ENCODE measurements at places on chromosomes 11 and 22. TPM values are rescaled to one million over a fixed set of nuclear protein-coding genes. Genes with fewer than 3 reads are reported as not detected.

CADM1 gene
- polyA plus RNA-seq = 146 TPM

SORL1 gene
- polyA plus RNA-seq = 35.4 TPM

PANX2 gene
- 2.2 TPM for polyA plus RNA-seq

BDNF gene
- 2.2 TPM for polyA plus RNA-seq

STK33 gene
- 30.0 TPM for polyA plus RNA-seq

ISX gene
- polyA plus RNA-seq = 0.23 TPM

GRCh38 chr11:45052361-45052760 lies 94.1 kb upstream of the PRDM11 start:
- DNase-seq = no peak

GRCh38 chr22:37379085-37379484 lies 48.2 kb downstream of the ELFN2 start:
- DNase-seq = no peak

DNA sequence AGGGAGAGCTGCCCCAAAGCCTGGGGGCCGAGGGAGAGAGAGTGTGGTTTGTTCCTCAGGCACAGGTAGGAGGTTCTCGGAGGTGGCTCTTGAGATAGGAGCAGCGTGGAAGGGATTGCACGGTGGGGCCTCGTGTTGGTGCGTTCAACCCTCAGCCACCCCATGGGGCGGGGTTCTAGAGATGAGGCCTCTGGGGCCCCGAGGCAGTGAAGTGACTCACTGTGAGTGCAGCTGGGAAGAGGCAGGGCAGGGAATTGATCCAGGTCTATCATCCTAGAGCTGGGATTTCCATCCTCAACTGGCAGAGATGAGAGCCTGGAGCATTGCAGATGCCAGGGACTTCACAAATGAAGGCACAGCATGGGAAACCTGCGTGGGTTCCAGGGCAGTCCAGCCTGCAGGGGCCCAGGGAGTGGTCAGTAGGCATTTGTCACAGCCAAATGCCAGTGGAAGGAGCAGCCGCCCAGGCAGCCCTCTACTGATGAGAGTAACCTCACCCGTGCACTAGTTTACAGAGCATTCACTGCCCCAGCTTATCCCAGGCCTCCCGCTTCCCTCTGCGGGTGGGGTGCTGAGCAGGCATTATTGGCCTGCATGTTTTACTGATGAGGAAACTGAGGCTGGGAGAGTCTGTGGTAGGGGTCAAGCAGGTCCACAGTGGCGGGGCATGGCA lies 5.1 kb upstream of the SMARCB1 start:
- no peak for DNase-seq

- DNase-seq = no peak
These were observed at the start of gene SLC1A2 for GRCh38 chr11:35419184-35419829. SLC1A2 (minus strand) TSS chr11:35419558; CDS start chr11:35418966, 592 bp downstream.

- DNase-seq = no peak
These were observed 455.4 kb upstream of the TENM4 start for GRCh38 chr11:79896258-79896657.

- no peak for DNase-seq
These were observed 1321.7 kb downstream of the TBC1D22A start for GRCh38 chr22:48084041-48084728.

GRCh38 chr11:71156301-71156700 lies 96.1 kb downstream of the SHANK2 start:
- DNase-seq = no peak

GRCh38 chr22:30523646-30524489 lies 18.4 kb upstream of the SEC14L4 start:
- DNase-seq = no peak

DNA sequence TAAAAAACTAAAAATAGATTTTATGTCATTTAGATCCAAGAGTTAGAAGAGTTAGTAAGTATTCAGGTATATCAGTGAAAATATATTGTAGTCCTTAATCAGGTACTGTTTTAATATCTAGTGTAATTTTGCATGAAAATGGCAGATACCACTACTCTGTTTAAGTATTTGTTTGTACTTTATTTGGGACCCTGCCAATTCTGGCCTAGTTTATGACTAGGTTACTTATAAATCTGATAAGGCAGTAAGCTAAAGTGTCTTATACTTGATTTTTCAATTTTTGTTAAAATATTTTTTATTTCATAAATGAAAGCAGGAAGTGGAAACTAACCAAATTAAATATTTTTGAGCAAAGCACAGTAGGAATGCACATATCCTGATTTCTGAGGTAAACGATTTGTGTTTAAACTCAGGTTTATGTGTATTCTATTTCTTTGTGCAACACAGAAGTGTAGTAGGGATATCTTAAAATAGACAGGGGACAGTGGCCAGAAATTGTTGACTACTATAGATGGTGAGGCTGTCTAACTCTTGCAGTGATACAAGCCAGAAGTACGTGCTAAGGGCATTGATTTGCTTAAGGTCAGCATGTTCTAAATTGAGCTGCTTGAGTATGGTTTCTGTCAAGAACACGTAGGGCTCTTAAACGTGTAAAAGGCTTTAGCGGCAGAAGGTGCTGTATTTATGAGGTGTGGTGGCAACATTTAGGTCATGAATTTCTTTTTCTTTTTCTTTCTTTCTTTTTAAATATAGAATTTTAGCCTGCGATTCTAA lies 34.0 kb downstream of the HIPK3 start:
- DNase-seq = no peak

DNA sequence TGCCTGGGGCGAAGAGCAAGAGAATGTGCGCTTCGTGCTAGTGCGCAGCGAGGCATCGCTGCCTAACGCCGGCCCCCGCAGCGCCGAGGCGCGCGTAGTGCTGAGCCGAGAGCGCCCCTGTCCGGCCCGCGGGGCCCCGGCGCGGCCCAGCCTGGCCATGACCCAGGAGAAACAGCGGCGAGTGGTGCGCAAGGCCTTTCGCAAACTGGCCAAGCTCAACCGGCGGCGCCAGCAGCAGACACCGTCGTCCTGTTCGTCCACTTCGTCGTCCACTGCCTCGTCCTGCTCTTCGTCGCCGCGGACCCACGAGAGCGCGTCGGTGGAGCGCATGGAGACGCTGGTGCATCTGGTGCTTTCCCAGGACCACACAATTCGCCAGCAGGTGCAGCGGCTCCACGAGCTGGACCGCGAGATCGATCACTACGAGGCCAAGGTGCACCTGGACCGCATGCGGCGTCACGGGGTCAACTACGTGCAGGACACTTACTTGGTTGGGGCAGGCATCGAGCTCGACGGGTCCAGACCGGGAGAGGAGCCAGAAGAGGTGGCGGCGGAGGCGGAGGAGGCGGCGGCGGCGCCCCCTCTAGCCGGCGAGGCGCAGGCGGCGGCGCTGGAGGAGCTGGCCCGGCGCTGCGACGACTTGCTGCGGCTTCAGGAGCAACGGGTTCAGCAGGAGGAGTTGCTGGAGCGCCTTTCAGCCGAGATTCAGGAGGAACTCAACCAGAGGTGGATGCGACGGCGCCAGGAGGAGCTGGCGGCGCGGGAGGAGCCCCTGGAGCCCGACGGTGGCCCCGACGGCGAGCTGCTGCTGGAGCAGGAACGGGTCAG lies 1.0 kb downstream of the RASSF10 start:
- no peak for DNase-seq

- no peak for DNase-seq
These were observed 121.2 kb downstream of the PDE3B start for GRCh38 chr11:14764579-14765527.

GRCh38 chr11:104564921-104565582 lies 333.2 kb downstream of the CASP12 start:
- no peak for DNase-seq

DNA sequence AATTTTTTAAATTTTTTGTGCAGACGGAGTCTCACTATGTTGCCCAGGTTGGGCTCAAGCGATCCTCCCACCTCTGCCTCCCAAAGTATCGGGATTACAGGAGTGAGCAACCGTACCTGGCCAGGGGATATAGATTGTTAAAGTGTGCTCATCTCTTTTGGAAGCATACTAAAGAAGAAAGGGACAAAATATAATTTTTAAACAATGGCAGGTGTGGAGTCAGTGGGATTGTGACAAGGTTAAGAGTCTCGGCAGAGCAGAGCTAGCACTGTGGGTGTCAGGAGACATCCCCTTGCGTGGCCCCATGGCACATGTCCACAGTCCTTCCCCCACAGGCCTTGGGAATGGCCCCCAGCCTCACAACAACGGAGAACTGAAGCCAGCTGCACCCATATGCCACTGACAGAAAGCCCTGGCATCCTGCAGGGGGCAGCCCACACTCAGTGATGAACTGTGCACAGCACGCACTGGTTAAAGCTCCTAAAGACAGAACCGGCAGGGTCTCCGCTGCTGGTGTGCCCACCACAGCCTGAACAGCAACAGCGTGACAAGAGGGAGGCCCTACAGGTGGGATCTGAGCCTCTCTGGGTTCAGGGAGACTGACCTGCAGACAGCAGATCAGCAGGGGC lies 29.9 kb downstream of the SERPIND1 start:
- peak; percentile 25 for DNase-seq

DNA sequence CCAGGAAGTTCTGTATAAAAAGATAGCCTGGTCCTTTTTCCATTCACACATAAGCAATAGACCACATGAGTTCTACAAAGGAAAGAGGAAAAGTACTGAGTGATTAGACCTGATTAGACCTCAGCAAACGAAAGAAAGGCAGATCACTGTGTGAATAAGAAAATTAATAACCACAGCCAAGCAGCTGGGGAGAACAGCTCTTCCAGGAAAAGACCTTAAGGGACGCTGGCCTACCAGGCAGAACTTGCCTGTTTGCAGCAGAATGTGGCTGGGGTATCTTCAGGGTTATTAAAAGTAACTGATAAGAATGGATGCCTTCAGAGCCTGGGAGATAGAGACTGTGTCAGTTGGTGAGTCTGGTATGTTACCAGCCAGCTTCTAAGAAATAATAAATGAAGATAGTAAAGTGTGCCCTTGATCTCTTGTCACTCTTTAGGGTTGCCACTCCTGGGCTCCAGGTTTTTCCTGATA lies 172.9 kb downstream of the DBX1 start:
- DNase-seq = no peak

GRCh38 chr22:48092866-48093265 lies 1330.4 kb downstream of the TBC1D22A start:
- no peak for DNase-seq

Data from right renal pelvis (tissue), 4 donors.